ENCODE measurements at places on chromosomes 3 and 15. TPM values are rescaled to one million over a fixed set of nuclear protein-coding genes. Genes with fewer than 3 reads are reported as not detected.

GRCh38 chr15:56653787-56654186, 79.5 kb downstream of the ZNF280D start:
- no peak for DNase-seq

DNA sequence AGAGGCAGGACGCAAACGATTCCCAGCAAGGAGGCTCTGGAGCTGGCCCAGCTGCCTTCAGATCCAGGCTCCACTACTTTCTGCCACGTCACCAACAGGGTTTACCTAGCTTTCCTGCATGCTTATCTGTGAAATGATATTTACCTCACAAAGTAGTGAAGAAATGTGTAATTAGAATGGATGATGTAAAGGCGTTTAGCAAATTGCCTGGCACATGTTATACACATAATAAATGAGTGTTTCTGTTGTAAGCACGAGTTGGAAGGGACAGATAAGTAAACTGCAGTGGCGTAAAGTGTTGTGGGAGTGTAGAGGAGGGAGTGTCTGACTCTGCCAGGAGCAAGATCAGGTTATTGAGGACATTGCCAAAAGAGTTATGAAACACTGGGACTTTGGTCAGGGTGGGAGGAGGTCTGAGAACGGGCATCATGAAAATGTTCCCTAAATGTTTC, 3.5 kb upstream of the CHAC1 start:
- DNase-seq = peak; percentile 61

DNA sequence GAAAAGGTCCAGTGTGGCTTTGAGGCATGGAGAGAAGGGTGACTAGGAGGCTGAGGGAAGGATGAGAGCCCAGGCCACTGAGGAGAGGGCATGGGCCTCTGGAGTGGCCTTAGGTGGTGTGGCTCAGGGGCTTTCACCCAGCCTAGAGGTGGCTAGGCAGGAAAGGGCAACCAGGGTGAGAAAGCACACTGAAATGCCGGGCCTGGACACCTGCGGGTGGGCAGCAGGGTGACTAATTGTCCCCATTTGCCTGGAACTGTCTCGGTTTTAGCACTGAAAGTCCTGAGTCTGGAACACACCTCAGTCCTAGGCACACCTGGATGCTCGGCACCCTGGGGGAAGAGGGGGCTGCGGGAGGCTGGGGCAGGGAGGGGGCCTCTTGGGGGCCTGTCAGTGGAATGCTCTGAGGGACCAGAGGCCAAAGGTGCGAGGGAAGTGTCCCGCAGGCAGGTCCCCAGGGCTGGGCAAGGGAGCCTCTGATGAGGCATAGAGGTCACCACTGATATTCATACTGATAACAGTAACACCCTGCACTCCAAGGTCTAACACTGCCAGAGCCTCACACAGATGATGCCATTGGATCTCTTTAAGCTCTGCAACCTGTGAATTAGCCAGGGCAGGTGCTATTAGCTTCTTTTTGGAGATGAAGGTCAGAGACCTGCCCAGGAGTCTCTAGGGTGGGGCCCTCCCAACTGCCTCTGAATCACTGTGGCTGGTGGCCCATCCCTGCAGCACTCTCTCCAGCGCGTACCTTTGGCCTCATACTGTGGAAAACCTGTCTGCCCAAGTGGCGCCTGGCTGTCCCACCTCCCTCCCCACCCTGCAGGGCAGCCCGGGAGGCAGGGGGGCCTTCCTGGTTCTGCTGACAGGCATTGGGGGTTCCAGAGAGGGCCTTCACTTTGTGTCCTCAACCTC, 3.0 kb upstream of the PHGR1 start:
- DNase-seq = peak; percentile 92

Gene ASB14
- total RNA-seq = not detected

DNA sequence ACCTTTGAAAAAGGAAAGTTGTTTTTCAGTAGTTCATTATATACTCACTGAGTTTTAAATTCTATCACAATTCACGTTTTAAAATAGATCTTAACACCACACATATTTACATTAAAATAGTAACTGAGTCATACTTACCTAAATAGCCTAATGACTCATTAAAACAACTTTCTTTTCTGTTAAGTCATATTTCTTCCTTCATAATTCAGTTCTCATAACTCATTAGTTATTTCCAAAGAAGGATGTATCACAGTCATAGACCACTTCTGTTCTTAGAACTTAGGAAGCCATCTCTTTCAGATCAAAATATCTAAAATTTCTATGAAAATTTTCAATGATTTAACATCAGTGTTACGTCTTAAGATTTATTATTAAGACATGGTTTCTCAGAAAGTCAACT, 885.9 kb downstream of the FHIT start:
- no peak for DNase-seq

Gene GPR160
- total RNA-seq = 65.7 TPM

GRCh38 chr3:187978433-187979011, 175.4 kb upstream of the LPP start:
- no peak for DNase-seq

DNA sequence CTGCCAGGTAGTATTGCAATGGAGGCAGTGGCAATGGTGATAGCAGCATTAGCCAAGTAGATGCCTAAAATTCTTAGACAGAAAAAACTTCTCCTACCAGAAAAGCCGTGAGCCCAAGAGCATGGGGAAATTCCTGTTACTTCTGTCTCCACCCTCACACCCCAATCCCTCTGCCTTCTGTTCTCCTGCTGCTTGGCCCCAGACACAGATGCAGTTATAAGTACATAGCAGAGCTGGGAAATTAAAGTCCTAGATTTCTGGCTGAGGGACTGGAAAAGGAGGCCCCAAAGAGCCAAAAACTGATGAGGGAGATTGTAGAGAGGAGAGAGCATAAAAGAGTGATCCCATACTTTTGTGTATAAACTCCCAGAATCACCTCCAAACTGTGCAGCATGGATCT, 166.9 kb downstream of the SMAD6 start:
- DNase-seq = no peak

DNA sequence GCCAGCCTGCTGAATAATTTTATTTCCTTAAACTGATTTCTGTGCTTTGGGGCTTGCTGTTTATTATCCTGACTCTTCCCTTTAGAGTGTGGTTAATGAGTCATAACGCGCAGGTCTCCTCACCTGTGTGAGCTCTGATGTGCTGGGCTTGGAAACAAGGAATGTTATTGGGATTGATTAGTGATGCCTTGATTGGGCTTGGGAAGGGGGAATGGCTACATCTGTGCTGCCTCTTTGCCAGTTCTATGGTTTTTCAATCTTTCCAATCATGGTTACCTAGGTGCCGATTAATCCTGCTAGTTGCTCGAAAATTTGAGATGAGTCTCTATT, 161.0 kb downstream of the THSD4 start:
- DNase-seq = no peak

DNA sequence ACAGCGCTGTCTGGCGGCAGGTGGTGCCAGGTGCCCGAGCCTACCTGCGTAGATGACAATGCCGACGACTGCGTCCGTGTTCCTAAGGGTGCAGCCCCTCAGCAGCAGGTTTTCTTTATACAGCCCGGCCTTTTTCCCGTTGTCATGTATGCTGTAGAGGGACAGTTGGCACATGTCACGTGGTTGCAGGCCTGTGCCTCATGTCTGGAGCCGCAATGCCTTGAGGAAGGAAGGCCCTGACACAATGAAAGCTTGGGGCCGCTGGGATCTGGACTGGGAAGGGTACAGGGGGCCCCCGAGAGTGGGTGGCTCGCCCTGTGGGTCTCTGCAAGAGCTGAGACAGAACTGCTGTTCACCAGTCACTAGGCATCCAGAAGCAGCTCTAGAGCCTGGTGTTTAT, 136.0 kb downstream of the ATP10A start:
- no peak for DNase-seq

Gene LMCD1
- 7.1 TPM for total RNA-seq

GRCh38 chr15:91973481-91973880, 120.0 kb downstream of the SLCO3A1 start:
- no peak for DNase-seq

GRCh38 chr3:52712291-52713212, 6.6 kb downstream of the SPCS1 start:
- no peak for DNase-seq

Gene CHRM5
- not detected for total RNA-seq

All from left colon (tissue), 2 donors.